ENCODE measurements at places on chromosomes 5 and 9.

DNA sequence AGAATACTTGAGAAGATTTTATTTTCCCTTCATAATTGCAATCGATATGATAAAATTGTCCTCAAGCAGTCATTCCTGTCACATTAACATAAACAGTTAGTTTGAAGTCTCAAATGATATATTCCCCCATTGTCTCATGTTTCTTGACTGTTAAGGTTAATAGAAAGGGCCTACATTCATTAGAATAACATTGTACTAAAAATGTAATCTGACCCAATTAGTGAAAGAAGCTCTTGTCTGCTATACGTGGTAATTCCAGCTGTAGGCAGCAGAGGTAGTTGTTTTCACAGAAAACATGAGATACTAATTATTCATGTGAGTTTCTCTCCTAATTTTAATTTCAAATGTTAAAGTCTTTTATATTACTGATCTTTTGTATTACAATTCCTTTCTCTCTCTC lies 25.9 kb upstream of the AP3B1 start:
- no peak for DNase-seq

- peak; percentile 50 for DNase-seq
Observed at GRCh38 chr9:27473111-27473529, 51.0 kb upstream of the IFNK start.

DNA sequence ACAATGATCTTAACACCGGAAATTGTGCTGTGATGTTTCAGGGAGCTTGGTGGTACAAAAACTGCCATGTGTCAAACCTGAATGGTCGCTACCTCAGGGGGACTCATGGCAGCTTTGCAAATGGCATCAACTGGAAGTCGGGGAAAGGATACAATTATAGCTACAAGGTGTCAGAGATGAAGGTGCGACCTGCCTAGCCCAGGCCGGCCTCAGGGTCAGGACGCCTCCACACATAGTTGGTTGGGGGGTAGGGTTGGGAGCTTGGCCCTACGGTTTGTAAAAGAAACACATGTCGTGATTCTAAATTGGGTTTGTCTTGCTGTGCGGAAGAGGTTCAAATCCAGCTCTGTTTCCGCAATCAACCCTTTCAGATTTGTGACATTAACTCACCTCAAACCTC lies 6.6 kb downstream of the FCN2 start:
- DNase-seq: no peak

DNA sequence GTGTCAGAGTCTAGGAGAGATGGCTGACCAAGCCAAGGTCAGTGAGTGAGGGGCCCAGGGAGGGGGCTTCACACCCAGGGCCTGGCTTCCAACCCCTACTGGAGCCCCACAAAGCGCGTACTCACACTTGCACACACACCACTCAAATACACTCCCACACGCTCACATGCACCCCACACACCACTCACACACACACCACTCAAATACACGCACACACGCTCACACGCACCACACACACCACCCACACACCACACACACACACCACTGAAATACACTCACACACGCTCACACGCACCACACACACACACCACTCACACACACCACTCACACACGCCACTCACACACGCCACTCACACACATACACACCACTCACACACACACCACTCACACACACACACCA lies 5.7 kb upstream of the ASB6 start:
- DNase-seq: no peak

- DNase-seq: no peak
Observed at GRCh38 chr5:153079396-153079795, 411.1 kb upstream of the GRIA1 start.

- DNase-seq: no peak
Observed at GRCh38 chr9:93139365-93140182, 5.5 kb upstream of the NINJ1 start.

DNA sequence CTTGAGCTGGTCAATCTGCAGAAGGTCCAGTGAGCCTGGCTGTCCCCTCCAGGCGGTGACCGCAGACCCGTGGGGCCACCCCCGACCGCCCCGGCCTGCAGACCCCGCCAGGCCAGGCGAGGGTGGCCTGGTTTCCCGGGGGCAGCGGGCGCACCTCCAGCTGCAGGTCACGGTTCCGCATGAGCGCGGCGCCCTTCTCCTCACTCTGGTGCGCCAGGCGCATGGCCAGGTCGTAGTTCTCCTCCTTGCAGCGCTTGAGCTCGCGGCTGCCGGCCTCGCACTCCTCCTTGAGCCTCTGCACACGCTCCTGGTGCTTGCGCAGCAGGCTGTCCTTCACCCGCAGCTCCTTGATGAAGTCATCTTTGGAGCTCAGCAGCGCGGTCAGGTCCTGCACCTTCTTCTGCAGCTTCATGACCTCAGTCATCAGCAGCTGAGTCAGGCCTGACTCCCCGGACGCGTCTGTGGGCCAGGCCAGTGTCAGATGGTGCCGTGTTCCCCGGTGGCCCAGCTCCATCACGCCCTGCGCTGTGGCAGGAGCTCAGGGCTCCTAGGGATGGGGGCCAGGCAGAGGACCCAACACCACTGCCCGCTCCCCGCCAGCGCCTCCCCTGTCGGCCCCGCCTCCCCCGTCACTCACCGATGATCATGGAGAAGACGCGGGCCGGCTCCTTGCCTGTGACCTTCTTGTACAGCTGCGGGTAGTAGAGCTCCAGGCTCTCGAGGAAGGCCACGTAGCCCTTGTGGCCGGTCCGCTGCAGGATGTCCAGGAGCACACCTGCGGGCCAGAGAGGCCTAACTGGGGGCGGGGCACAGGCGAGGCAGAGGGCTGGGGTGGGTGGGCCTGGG lies 2.6 kb downstream of the CARD9 start:
- DNase-seq: no peak

- DNase-seq: no peak
Observed at GRCh38 chr9:135531096-135531495, 9.9 kb downstream of the LCN1 start.

- DNase-seq: no peak
Observed at GRCh38 chr5:158390577-158390976, 531.6 kb upstream of the CLINT1 start.

- no peak for DNase-seq
Observed at GRCh38 chr9:72356041-72356582, 8.9 kb downstream of the ZFAND5 start.

DNA sequence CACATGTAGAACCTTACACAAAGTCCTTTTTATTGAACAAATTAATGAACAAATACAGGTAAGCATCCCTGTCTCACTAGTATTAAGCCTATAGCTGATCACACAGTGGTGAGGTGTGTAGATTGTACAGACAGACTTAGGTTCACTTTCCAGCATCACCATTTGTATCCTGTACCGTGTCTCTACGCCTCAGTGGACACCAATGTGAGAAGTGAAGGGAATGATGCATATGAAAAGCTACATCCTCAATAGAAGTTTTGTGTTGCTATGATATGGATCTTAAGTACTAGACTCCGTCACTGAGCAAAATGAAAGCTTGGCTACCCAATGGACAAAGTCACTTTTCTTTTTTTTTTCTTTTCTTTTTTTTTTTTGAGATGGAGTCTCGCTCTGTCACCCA lies 46.6 kb downstream of the UGCG start:
- no peak for DNase-seq

GRCh38 chr5:56330167-56330566 lies 97.0 kb upstream of the ANKRD55 start:
- DNase-seq: no peak

DNA sequence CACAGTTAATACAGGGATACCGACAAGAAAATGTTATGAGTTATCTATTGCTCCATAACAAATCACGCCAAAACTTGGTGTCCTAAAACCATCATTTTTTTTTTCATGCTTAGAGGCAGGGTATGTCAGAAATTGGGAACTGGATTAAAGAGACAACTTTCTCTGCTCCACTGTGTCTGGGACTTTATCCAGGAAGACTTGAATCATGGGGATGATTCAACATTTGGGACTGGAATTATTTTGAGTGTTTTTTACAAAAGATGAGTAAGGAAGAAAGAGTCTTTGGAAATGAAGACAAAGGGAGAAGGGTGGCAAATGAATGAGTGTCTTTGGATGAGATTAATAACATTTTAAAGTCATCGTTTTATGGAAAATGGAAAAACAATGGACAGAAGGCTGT lies 1883.7 kb upstream of the C9orf72 start:
- DNase-seq: no peak

DNA sequence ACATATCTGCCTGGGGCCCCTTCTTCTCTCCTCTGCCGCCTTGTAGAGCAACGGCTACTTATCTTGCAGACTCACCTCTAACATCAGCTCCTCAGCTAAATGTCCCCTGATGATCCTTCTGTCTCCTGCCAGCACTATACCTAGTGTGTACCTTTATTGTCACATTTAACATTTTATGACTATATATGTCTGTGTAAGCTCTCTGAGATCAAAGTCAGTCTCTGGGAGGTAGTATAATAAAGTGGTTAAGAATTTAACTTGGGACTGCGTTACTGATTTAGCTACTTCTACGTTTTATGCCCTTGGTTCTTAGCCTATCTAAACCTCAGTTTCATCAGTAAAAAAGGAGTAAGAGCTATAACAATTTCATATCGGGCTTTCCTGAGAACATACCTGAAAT lies 2.2 kb downstream of the TMED7 start:
- DNase-seq: no peak

DNA sequence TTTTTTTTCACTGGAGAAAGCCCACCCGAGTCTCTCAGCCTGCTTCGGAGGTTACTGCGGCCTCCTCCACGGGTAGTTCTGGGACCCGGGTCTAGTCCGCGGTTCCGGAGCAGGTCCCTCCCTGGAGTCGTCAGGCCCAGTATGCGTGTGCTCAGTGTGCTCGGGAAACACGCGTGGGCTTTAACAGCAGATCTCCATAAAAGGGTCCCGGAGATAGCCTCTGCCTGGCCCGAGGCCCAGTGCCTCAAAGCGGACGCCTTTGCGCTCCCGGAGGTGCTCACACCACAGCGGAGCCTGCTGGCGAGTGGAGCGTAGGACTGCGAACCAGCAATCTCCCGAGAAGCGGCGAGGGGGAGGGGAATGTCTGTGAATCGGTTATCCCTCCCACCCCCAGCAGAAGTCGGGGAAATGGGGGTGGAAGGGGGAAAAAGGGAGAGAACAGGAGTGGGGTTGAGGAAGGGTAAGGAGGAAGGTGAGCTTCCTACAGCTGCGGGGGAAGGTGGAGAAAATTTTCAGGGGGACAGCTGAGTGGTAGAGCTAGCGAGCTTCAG lies 28.7 kb downstream of the CDKN2A start:
- DNase-seq: no peak

GRCh38 chr5:123819386-123819785 lies 307.4 kb downstream of the CSNK1G3 start:
- no peak for DNase-seq

GRCh38 chr5:33537240-33537639 lies 96.5 kb downstream of the TARS1 start:
- no peak for DNase-seq

DNA sequence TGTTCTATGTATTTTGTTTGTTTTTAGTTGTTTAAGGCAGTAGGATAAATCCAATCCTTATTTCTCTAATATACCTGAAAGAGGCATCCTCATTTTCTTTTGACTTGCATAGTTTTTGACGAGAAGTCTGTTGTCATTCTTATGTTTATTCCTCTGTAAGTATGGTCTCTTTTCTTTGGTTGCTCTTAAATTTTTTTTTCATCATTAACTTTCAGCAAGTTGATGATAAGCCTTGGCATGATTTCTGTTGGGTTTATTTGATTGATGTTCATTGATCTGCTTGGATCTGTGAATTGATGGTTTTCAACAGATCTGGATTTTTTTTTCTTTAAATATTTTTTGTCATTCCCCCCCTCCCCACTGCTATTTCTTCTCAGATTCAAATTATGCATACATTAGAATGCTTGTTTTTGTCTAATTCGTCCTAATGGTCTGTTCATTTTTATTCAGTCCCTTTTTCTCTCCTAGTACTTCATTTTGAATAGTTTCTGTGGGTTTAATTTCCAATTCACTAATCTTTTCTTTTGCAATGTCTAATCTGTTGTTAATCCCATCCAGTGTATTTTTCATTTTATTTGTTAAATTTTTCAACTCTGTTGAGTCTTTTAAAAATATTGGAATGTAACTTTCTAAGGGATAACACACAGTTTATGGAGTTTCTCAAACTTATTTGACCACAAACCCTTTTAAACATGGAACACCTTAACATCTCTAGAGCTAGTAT lies 495.9 kb downstream of the CSNK1G3 start:
- no peak for DNase-seq

- DNase-seq: no peak
Observed at GRCh38 chr5:104241046-104241445, 678.5 kb upstream of the NUDT12 start.

DNA sequence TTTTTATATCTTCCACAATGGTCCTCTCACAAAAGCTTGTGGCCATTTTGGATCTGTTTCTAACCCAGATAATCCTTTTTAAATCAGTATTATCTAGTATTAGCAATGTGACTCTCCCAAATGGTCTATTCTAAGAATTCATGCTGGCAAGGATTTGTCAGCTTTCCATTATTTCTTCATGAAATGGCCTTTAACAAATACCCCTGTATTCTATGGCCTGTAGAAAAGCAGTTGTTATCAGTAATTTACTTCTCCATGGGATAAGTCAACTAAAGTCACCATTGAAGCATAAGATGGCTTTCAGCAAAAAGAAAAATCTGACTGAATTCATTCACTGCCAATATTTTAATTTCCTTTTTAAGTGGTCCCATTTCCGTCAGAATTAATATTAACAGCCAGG lies 346.4 kb upstream of the FAM174A start:
- no peak for DNase-seq

DNA sequence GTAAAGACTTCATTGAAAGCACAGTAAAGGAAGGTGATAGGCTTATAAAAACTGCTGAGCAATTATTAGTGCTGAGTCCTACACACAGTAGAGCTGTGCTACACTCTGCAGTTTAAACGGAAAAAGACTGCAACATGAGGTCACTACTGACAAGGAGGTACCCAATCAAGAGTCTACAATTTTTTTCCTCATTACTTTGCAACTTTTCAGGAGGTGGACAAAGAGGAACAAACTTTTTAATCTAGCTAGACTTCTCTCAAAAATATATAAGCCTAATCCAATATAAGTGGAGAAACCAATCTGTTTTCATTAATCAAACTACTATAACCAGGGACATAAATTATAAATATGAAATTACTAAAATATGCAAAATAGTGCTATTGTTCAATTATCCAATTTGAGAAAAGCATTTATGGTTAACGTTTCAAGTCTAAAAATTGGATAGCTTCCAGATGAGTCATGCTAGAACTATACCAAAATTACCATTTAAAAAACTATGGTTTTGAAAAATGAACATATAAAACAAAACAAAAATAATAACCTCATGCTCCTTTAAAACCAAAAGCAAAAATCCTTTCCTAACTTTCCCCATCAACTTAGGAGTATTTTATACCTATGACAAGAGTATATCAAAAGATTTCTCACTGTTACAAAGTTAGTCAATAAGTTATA lies 37.7 kb downstream of the FAM13B start:
- DNase-seq: no peak

DNA sequence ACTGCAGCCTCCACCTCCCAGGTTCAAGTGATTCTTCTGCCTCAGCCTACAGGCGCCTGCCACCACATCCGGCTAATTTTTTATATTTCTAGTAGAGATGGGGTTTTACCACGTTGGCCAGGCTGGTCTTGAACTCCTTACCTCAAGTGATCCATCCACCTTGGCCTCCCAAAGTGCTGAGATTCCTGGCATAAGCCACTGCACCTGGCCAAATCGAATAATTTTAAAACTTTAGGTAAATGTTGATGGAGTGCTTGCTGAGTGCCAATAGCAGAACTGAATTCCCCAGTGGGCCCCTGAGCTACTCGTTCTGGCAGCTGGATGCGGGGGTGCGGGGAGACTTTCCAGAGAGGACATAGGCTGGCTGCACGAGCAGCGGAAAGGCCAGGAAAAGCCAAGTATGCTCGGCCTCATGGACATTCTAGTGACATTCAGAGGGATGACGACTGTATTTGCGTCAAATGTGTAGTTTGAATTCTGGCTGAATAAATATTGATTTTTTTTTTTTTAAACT lies 16.8 kb downstream of the TRAF2 start:
- peak; percentile 52 for DNase-seq
